Esophagus muscularis mucosa (tissue), 4 donors: ENCODE measurements at places on chromosomes 3 and 15.

GRCh38 chr15:35271371-35272043, 186.4 kb upstream of the NANOGP8 start:
- DNase-seq, result no peak

DNA sequence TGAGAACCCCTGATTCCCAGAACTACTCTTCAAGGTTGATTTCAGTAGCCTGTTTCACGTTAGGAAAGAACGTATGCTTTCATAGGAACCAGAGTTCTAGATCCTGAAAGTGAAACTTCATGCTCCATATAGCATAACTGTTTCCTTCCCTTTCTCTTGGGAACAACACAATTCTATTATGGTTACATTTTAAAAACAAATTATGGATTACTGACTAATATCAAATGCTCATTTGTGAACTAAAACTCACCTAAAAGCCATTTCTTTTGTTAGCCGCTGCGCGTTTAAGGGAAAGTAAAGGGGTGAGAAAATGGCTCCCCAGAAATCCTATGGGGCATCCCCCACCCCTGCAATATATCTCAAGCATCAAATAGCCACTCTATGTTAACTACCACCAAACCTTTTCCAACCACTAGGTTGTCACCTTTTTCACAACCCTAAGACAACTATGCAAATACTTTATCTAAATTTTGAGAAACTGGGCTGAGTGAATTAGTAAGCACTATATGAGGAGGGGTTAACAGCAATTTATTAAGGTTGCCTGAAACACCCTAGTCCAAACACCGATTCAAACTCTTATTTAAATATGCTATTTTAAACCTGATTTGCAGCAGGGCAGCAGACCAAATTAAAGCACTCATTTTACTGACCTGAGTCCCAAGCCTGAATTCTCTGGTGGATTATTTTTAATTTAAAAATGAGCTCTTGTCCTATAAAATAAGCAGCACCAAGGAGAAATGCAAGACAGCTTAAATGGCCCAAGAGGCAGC, 2.4 kb downstream of the SIAH2 start:
- no peak for DNase-seq

DNA sequence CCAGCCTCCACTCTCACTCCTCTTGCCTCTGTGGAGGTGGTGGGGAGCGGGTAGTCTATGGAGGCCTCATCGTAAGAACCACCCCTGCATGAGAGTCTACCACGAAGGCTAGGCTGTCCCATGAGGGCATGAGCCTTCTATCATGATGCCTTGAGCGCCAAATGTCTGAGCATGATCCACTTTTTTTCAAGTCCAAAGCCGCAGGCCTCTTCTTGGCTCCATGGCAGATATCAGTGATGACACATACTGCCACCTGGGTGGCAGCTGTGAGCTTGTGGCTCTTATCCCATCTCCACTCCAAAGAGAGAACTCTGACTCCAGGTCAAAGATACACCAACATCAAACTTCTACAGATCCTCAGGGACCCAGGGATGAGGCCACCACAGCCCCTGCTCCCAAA, 13.5 kb downstream of the POC1A start:
- no peak for DNase-seq

DNA sequence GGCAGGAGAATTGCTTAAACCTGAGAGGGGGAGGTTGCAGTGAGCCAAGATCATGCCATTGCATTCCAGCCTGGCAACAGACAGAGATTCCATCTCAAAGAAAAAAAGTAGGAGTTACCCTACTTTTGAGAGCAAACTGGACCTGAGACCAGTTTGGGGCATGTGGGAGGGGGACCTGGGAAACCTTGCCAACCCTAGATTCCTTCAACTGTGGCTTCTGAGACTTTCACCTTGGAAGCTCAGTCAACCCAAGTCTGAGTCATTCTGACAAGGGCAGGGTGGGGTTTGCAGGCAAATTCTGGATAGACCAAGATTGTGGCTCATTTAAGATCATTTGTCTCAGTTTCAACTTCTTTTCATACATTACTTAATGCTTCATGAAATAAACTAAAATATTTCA, 23.8 kb upstream of the SIAH2 start:
- DNase-seq, result no peak

GRCh38 chr3:38608961-38609360, 40.5 kb downstream of the SCN5A start:
- no peak for DNase-seq

DNA sequence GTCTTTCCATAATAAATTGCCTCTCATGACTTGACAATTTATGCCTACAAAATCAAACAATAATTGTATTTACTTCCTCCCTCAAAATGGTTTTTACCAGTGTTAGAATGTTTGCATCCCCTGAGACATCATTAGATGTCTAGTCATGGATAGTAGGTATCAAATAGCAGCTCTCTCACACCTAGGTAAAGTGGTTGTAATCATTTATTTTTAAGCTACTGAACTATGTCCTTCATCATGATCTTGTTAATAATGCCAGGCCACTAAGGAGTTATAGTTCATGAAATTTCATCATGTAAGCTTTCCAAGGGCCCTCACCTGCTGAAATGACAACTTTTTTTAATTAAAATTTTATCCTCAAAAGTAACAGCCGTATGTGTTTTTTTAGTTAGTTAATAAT, 134.1 kb downstream of the ARPP21 start:
- DNase-seq, result no peak

DNA sequence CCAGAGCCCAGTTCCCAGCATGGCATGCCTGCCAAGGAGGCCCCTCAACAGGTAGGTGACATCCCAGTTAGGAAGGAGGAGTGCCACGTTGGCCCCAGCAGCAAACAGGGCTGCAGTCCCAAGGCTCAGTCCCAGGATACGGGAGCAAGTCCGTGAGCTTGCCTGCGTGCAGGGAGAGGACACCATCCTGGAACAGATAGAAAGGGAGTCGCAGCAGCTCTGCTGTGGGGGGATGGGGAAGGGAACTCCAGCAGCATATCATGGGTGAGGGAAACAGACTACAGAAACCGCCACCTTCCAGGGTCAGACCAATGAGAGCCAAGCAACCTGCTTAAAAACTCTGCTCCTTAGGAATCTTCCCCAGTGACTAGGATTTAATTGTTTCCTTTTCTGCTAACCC, 9.4 kb upstream of the DYNLT2B start:
- DNase-seq, result no peak

DNA sequence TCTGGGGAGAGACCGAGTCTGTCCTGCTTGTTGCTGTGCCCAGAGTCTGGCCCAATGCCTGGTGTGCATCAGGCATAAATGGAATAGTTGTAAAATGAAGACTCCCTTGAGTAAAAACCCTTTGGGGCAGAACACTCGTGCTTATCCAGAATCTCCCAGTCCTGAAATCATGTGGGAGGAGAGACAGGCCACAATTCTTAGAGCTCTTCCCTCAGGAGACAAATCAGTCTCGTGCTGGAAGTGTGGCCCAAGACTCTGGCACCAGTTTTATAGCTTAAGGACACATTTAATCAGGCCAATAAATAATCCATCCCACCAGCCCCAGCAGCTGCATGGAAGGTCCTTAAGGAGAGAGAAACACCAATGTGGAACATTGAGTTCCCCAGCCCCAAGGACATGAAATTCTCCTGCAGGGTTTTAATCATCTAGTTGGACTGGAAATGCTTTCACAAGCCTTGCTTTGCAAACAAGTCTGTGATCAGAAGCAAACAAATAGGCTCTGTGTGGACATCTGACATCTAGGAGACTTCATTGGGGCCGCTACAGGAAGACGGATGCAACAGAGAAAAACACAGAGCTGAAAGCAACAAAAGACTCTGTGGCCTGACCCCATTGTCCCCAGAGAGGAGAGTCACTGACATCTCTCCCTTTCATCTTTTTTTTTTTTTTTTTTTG, 70.4 kb downstream of the LSM3 start:
- DNase-seq, result no peak

- peak; percentile 97 for DNase-seq
Observed at GRCh38 chr3:123660900-123661299, 76.0 kb upstream of the HACD2 start.

DNA sequence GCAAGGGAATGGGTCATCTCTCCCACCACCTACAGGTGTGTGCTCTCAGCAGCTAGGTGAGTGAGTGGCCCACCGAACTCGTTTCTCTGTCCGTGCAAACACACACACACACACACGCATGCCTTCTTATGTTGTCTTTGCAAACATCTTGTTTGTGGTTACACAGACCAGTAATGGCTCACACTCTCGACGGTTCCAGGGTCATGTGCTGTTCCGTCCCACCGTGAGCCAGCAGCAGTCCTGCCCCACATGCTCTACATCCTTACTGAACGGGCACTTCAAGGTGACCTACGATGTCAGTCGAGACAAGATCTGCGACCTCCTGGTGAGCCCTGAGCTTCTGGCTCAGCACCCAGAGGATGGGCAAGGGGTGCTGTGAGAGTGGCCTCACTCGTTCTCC, 4.3 kb downstream of the ITIH1 start:
- DNase-seq, result no peak

DNA sequence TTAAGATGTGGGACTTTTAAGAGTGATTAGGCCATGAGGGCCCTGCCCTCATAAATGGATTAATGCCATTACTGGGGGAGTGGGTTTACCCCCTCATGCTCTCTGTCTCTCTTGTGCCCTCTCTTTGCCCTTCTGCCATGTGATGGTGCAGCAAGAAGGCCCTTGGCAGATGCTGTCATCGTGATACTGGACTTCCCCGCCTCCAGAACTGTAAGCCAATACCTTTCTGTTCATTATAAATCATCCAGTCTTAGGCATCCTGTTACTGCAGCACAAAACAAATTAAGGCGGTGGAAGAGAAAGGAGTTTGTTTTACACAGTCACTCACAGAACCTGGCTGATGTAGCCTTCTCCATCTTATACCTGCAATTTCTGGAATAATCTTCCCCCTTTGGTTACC, 360.3 kb upstream of the TBL1XR1 start:
- no peak for DNase-seq

DNA sequence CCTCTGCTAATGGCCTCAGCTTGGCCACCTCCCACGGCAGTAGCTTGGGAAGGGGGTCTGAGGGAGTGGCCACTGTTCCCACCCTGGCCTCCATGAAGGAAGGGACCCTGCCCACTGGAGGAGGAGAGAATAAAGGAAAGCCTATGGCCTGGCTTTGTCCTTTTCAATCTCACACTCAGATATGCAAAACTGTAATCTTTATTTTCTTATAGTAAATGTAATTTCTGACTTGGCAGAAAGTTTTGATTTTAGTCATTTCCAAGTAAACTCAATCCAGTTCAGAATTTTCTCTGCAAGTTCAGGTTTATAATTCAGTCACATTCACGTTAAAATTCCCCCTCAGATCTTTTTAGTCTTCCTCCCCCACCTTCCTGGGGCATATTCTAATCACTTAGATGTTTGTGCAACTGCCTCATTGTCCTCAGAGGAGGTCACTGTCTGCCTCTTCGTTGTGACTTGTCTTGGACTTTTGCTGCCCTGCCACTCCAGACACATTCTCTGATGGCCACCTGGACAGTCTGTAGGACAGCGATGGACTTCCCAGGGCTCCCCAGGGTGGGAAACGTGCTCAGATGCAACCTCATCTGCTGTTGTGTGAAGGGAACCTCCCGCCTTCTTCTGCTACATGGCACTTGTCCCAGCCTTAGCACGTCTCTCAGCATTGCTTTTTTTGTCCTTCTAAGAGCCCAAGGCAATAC, 222.8 kb upstream of the TBL1XR1 start:
- no peak for DNase-seq

GRCh38 chr3:141427764-141428163, 59.1 kb upstream of the RASA2 start:
- DNase-seq, result no peak

- DNase-seq, result no peak
Observed at GRCh38 chr3:13057282-13058040, 15.8 kb downstream of the IQSEC1 start.

DNA sequence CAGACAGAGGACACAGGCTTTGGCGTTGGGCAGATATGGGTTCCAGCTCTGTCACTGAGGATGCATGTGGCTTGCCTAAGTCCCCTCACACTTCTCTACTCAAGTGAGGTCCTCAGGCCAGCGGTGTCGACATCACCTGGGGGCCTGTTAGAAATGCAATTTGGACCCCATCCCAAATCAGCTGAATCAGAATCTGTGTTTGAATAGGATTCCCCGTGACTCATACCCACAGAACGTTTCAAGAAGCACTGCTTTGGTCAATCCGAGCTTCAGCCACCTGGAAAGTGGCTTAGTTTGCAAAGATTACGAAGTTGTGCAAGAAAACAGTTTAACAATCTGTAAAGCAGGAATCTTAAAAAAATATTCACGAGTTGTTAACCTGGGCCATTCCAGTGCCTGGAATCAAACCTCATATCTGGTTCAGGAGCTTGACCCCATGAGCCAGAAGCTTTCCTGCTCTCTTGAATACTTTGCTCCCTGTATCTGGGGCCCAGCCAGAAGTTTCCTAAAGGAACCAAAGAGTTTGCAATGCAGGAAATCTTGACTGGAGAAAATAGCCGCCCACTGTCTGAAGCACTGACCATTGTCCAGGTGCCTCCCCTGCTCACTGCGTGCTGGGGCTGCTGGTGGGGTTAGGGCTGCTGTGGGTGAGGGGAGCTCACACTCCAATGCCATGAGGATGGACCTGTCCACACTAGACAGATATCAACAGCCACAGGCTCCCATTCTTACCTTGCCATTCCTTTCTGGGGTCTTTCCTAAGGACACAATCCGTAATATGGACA, 208.5 kb upstream of the LINGO1 start:
- no peak for DNase-seq

DNA sequence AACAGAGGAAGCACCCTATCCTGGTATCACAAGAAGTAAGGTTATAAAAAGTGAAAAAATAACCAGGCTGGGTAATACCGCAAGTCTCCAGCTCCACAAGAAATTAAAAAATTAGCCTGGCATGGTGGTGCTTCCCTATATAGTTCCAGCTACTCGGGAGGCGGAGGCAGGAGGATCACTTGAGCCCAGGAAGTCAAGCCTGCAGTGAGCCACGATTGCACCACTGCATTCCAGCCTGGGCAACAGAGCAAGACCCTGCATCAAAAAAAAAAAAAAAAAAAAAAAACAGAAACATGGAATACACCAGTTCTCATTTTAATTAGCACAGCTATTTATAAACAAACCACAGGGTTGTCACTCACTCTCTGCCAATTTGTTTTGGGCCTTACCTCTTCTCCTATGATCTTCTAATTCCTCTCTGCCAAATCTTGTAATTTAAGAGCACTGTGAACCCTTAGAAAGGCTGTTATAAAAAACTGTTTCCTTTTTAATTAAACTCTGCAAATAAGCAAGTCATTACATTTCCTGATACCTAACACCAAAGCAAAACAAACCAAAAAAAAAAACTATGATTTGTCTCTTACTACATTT, 22.6 kb downstream of the DCUN1D1 start:
- no peak for DNase-seq

- no peak for DNase-seq
Observed at GRCh38 chr3:60657972-60658371, 593.3 kb downstream of the FHIT start.

GRCh38 chr3:31391150-31391549, 141.6 kb upstream of the STT3B start:
- no peak for DNase-seq
